ENCODE measurements at places on chromosomes 1 and 21. TPM values are rescaled to one million over a fixed set of nuclear protein-coding genes. Genes with fewer than 3 reads are reported as not detected.

- no peak for DNase-seq
- H3K27me3 ChIP-seq, result peaks cover 4% of the 10 kb centered on the region
- H3K27ac ChIP-seq, result no peak overlapping the region
These were observed 66.9 kb upstream of the TINAGL1 start for GRCh38 chr1:31509124-31510072.

Gene STUM
- total RNA-seq, result 0.71 TPM

DNA sequence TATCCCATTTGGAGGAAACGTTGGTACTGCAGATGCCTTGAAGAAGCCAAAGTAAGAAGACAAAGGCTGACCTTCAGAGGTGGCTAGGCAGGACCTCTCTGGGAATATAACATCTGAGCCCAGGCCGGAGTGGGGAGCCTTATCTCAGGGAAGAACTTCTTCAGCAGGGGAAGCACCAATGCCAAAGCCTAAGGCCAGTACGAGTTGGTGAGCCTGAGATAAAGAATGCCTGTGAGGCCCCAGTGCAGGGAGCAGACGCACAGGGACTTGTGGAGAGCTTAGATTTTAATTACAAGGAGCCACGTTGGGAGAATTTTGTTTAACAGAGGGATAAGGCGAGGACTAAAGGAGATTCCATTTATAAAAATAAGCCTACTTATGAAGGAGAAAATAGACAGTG lies 468.8 kb upstream of the RUNX1 start:
- no peaks in the 10 kb centered on the region for H3K36me3 ChIP-seq
- H3K4me3 ChIP-seq, result no peak overlapping the region
- H3K27me3 ChIP-seq, result no peaks in the 10 kb centered on the region
- H3K27ac ChIP-seq, result no peak overlapping the region
- no peak for DNase-seq
- H3K4me1 ChIP-seq, result no peaks in the 10 kb centered on the region

GRCh38 chr1:98700228-98700627 lies 38.7 kb downstream of the SNX7 start:
- H3K4me1 ChIP-seq, result no peaks in the 10 kb centered on the region
- no peak for DNase-seq
- H3K27me3 ChIP-seq, result no peaks in the 10 kb centered on the region
- peaks cover 2% of the 10 kb centered on the region for H3K36me3 ChIP-seq
- H3K4me3 ChIP-seq, result no peak overlapping the region

Gene SH2D1B
- total RNA-seq, result not detected

DNA sequence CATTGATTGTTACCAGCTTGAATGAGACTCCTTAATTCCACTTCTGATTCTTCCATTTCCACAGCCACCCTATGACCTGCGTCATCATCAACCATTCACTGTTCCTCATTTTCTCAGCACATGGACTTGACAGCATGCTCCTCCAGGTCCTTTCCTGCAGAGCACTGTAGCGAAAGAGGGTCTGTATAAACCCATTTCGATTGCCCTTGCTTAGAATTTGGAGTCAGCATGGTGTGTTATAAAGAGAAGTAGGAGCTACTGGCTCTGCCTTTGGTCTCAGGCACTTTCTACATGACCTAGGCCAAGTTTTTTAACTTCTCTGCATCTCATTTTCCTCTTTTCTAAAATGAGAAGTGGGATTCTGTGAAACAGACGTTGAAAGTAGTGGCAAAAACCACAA lies 133.8 kb downstream of the AK5 start:
- no peak for DNase-seq
- no peaks in the 10 kb centered on the region for H3K27me3 ChIP-seq
- no peaks in the 10 kb centered on the region for H3K4me1 ChIP-seq
- H3K4me3 ChIP-seq, result no peak overlapping the region

Gene DIRAS3
- total RNA-seq, result 0.42 TPM

GRCh38 chr1:43786201-43786958 lies 79.0 kb downstream of the ST3GAL3 start:
- H3K27ac ChIP-seq, result no peak overlapping the region
- no peak for DNase-seq
- H3K36me3 ChIP-seq, result no peaks in the 10 kb centered on the region
- no peak overlapping the region for H3K4me3 ChIP-seq
- peaks cover 12% of the 10 kb centered on the region for H3K4me1 ChIP-seq
- H3K27me3 ChIP-seq, result no peaks in the 10 kb centered on the region

Measured in SJCRH30 (cell line).